ENCODE measurements at places on chromosomes 16 and 17. TPM values are rescaled to one million over a fixed set of nuclear protein-coding genes. Genes with fewer than 3 reads are reported as not detected.

DNA sequence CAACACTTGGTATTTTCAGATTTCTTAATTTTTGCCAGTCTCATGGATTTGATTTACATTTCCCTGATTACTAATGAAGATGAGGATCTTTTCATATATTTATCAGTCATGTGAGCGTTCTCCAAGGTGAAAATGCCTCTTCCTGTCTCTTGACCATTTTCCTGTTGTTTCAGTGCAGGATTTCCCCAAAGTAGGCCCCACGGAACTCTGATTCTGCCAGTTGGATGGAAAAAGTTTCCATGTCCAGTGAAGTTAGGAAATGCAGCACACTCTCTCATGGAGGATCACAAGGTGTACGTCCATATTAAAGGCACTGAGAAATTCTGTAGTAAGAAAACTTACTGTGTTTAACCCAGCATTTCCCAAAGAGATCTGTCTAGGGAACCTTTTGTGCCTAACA is 16.5 kb upstream of the LIMD2 start:
- H3K4me1 ChIP-seq: no peaks in the 10 kb centered on the region
- DNase-seq: no peak
- no peaks in the 10 kb centered on the region for H3K27me3 ChIP-seq
- H3K4me3 ChIP-seq: no peak overlapping the region
- no peaks in the 10 kb centered on the region for H3K36me3 ChIP-seq

DNA sequence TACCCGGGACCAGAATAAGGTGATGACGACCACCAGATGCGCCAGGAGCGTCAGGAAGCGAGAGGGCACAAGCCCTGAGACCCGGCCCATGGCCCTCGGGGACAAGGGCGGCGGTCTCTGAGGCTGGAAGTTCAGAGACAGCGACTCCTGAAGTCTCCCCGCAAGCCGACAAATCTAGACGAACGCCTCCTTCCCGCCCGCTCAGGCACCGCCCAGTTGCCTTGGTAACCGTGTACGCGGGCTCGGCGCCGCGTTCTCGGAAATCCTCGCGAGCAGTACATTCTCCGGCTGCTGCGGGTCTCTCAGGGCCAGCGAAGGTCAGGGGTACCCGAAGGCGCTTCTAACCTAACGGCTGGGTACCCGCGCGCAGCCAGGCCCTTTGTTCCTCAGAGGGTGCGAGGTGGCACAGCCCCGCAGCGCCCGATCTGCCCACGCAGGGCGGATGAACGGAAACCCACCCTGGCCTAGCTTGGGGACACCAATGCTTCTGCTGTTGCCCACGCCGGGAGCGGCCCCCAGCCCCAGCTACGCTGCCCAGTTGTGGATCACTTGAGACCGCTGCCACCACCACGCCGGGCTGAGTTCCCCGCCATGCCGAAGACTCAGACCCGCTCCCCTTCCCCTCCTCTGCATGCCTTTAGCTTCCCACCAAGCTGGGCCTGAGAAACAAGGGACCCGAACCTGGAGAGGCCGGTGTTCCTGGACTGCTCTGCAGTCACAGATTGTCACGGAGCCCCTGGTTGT is at the start of gene TMEM107:
Gene TMEM107, minus strand, starts transcription at position 184 of the 744 bp plus-strand sequence. Its CDS starts 94 bp downstream, at position 90.
- no peaks in the 10 kb centered on the region for H3K36me3 ChIP-seq
- peak; percentile 90 for DNase-seq
- H3K27ac ChIP-seq: peak within 1 kb of the TSS; percentile 37
- peaks cover 12% of the 10 kb centered on the region for H3K4me1 ChIP-seq
- no peaks in the 10 kb centered on the region for H3K27me3 ChIP-seq

DNA sequence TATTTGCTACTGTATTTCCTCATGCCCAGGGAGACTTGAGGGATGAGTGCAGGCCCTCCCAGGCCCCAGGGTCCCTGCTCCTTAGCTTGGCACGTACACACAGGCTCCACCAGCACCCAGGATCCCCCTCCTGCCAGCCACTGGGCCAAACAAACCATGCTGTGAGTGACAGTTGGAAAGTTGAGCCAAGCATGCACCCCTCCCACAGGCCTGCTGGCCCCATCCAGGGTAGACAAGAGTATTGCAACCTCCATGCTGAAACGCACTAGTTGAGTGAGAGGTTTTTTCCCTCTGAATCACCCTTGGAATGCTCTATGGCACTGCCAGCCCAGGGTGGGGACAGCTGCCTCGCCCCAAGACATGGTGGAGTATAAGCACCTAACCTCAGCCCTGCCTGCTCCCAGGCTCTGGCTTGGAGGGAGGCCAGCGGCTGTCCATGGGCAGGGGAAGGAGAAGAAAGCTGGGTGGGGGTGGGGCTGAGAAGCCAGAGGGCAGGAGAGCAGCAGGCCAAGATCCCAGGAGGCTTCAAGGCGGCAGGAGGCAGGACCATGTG is 49.6 kb downstream of the PITPNM3 start:
- H3K27me3 ChIP-seq: peaks cover 16% of the 10 kb centered on the region
- H3K4me3 ChIP-seq: no peak overlapping the region
- H3K36me3 ChIP-seq: no peaks in the 10 kb centered on the region
- no peak for DNase-seq
- no peaks in the 10 kb centered on the region for H3K4me1 ChIP-seq

Gene ERN2
- polyA plus RNA-seq: 0.03 TPM

Gene KCNAB3
- polyA plus RNA-seq: 0.18 TPM

GRCh38 chr17:3983606-3984484 is 19.6 kb upstream of the ATP2A3 start:
- no peaks in the 10 kb centered on the region for H3K27me3 ChIP-seq
- no peak overlapping the region for H3K4me3 ChIP-seq
- no peaks in the 10 kb centered on the region for H3K4me1 ChIP-seq
- DNase-seq: no peak
- H3K36me3 ChIP-seq: no peaks in the 10 kb centered on the region
- H3K27ac ChIP-seq: no peak overlapping the region

Data from psoas muscle (tissue), 8 donors.